ENCODE measurements at places on chromosomes 3 and 15.

- DNase-seq = no peak
Observed at GRCh38 chr3:106566277-106566676, 697.5 kb upstream of the CBLB start.

DNA sequence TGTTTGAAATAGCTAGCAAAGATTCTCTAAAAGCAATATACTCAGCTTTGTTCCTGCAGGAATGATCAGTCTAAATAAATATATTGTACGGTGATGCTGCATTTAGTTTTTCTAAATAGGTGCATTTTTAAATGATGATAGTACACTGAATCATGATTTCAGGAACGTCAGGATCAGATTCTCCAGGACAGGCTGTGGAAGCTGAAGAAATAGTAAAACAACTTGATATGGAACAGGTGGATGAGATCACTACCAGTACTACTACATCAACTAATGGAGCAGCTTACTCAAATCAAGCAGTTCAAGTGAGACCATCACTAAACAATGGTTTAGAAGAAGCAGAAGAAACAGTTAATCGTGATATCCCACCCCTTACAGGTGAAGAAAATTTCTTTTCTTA lies 46.3 kb upstream of the EIF3J start:
- no peak for DNase-seq

- no peak for DNase-seq
Observed at GRCh38 chr3:194496217-194496919, 9.6 kb upstream of the ATP13A3 start.

GRCh38 chr15:50800715-50801114 lies 35.2 kb upstream of the SPPL2A start:
- DNase-seq = no peak

DNA sequence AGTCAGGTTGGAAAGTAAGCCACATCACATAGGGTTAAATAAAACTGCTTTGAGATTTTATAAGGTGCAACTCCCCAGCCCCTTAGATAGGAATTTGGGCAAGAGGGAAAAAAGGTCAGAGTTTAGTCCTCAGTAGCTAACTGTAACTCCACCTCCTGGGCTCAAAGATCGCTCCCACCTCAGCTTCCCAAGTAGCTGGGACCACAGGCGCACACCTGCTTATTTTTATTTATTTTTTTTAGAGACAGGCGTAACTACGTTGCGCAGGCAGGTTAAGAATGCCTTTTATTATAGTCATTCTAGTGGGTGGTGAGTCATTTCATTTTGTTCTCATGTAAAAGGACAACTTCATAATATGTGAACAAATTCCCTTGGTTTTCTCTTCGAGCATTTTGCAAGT lies 14.7 kb downstream of the TM2D3 start:
- DNase-seq = no peak

DNA sequence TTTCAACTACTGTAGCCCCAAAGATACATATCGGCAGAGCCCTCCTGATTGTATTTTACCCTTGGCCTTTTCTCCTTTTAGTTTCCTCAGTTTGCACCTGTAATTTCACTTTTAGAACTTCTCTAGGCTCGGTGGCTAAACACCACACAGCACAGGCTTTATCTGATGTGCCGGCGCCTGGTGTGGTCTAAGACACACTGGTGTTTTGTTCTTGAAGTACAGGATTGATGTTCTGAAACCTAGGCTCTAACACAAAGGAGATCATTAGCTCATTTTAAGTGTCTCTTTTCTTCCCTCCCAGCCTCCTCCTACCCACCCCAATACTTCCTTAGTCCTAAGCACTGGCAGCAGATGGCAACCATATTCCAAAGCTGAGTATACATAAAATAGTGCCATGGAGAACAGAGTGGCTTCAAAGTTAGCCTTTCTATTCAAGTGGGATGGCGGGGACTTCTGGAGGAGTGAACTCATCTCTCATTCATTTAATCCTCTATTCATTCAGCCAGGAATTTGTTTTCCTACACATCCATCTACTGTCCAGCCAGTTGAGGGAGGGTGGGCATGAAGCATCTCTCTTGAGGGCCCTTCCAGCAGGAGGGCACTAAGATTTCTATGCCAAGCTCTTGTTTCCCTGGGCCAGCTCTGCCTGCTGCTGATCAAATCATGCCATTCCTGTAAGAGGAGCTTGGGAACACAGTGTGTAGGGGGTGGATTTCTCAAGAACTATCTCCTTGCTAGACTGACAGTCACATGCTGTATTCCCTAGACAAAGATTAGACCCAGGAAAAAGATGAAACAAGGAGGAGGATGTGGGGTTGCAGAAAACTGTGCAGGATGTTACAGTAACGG lies 71.2 kb downstream of the TIGIT start:
- DNase-seq = no peak

All from amygdala (tissue), 56 donors.